ENCODE measurements at places on chromosomes 7 and 10. TPM values are rescaled to one million over a fixed set of nuclear protein-coding genes. Genes with fewer than 3 reads are reported as not detected.

ATRNL1 gene
- total RNA-seq, result not detected

MSMB gene
- not detected for total RNA-seq

MKX gene
- total RNA-seq, result 0.14 TPM

STEAP4 gene
- under 0.01 TPM for total RNA-seq

CXCL12 gene
- 1.6 TPM for total RNA-seq

GIMAP1 gene
- not detected for total RNA-seq

RALA gene
- 21.9 TPM for total RNA-seq

MAGI2 gene
- total RNA-seq, result 30.6 TPM

AKR1C1 gene
- total RNA-seq, result 14.4 TPM

LIPM gene
- total RNA-seq, result not detected

CYP2C19 gene
- not detected for total RNA-seq

TBX20 gene
- 16.0 TPM for total RNA-seq

CALCR gene
- 0.14 TPM for total RNA-seq

ADIRF gene
- total RNA-seq, result 1.0 TPM

ADARB2 gene
- not detected for total RNA-seq

TUBB8 gene
- not detected for total RNA-seq

PLA2G12B gene
- not detected for total RNA-seq

UNC5B gene
- total RNA-seq, result 116 TPM

CACNB2 gene
- total RNA-seq, result 0.14 TPM

DNAJC12 gene
- 0.29 TPM for total RNA-seq

PTPN20 gene
- total RNA-seq, result 0.72 TPM

TAS2R5 gene
- 0.57 TPM for total RNA-seq

C7orf33 gene
- not detected for total RNA-seq

FHIP2A gene
- 31.4 TPM for total RNA-seq

TRPV6 gene
- not detected for total RNA-seq

ACBD7 gene
- total RNA-seq, result not detected

CBX3 gene
- 86.4 TPM for total RNA-seq

SFRP5 gene
- total RNA-seq, result not detected

AKR1D1 gene
- total RNA-seq, result not detected

MPLKIP gene
- 9.6 TPM for total RNA-seq

VPS26A gene
- 53.8 TPM for total RNA-seq

MYO1G gene
- 0.14 TPM for total RNA-seq

SPDYE9 gene
- not detected for total RNA-seq

KIF5B gene
- 139 TPM for total RNA-seq

PRDX3 gene
- total RNA-seq, result 182 TPM

CUL2 gene
- 48.1 TPM for total RNA-seq

REPIN1 gene
- total RNA-seq, result 54.3 TPM

SFXN2 gene
- 7.7 TPM for total RNA-seq

SRRM3 gene
- total RNA-seq, result 0.66 TPM

C10orf95 gene
- total RNA-seq, result not detected

CUZD1 gene
- total RNA-seq, result 0.22 TPM

PTPN12 gene
- total RNA-seq, result 102 TPM

PDCD4 gene
- 44.4 TPM for total RNA-seq

VIPR2 gene
- total RNA-seq, result not detected

SPDYE11 gene
- total RNA-seq, result not detected

KIAA1549 gene
- 3.3 TPM for total RNA-seq

KCNIP2 gene
- 0.57 TPM for total RNA-seq

GRM3 gene
- not detected for total RNA-seq

HYAL4 gene
- 1.3 TPM for total RNA-seq

SPDYE8 gene
- total RNA-seq, result not detected

LIPN gene
- not detected for total RNA-seq

HERPUD2 gene
- total RNA-seq, result 26.1 TPM

TMEM196 gene
- total RNA-seq, result not detected

LRGUK gene
- under 0.01 TPM for total RNA-seq

RNLS gene
- total RNA-seq, result 10.1 TPM

R3HCC1L gene
- 12.9 TPM for total RNA-seq

PIK3CG gene
- total RNA-seq, result 0.66 TPM

ENKUR gene
- not detected for total RNA-seq

Data from placental pericyte (primary cell).